CD4-positive, alpha-beta T cell (primary cell): ENCODE measurements at places on chromosomes 16 and 17.
A peak's percentile ranks its signal among the peaks of the same experiment; 100 is the strongest.

DNA sequence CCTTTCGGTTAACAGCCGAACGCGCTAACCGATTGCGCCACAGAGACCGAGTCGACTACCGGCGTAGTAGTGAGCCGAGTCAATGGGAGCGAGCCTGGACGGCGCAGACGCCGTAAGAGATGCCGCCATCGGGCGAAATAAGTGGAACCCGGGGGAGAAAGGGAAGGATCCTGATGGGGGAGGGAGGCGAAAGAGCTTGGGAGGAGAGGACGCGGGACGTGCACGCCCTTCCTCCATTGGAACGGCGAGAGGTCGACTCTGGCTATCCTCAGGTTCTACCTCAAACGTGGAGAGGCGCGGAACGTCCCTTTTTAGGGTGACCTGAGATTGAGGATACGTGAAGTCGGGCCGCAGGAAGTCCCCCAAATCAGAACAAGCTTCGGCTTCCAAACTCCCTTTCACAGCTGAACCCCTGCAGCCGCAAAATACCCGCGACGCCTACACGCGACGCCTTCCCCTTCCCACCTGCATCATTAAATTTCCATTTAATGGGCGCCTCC, 683 bp upstream of the PSMB3 start:
- peak; percentile 90 for DNase-seq

- no peak for DNase-seq
Measured at GRCh38 chr17:7439462-7440112, at the start of gene FGF11. TSS of gene FGF11 (plus strand) at chr17:7439512. CDS start at chr17:7439621, 109 bp downstream.

- DNase-seq: no peak
Measured at GRCh38 chr16:30722916-30723315, 23.9 kb downstream of the SRCAP start.

- DNase-seq: no peak
Measured at GRCh38 chr17:17426184-17426583, 50.6 kb upstream of the MED9 start.

GRCh38 chr17:37406635-37407461, at the start of the genes ACACA and TADA2A:
TSS of gene ACACA (minus strand) at chr17:37406836. CDS start at chr17:37406299, 537 bp downstream.
TSS of gene TADA2A (plus strand) at chr17:37406886. CDS start at chr17:37411366, 4,480 bp downstream.
- peak; percentile 60 for DNase-seq

GRCh38 chr16:1812732-1813163, 13.9 kb downstream of the HAGH start:
- peak; percentile 70 for DNase-seq

GRCh38 chr17:55480631-55481315, 30.5 kb downstream of the SMIM36 start:
- no peak for DNase-seq

DNA sequence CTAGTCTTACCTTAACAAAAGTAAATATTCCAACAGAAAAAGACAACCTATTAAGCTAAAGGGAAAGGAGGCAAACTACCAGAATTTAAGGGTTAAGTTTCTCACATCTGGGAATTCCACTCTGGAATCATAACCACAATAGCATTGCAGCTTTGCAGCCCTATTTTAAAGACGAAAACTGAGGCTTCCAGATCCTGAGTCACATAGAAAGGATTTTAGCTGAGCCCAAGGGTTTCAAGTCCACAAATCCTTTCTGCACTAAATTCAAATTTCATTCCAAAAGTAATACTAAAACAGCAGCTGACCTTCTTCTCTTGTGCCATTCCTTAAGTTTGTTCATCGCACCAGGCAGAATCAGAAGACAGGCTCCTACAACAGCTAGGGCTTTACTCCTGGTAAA, 17.8 kb downstream of the XYLT1 start:
- no peak for DNase-seq

DNA sequence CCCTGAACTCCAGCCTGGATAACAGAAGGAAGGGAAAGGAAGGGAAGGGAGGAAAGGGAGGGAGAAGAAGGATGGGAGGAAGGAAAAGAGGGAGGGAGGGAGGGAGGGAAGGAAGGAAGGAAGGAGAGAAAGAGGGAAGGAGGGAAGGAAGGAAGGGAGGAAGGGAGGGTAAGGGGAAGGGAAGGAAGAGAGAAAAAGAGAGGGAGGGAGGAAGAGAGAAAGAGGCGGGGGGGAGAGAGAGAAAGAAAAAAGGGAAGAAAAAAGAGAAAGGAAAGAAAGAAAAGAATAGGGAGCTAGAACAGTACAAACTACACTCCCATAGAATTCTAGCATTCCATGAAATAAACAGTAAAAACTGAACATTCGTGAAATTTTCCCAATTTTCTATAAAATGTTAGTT, 23.1 kb upstream of the TRIM37 start:
- DNase-seq: no peak

- DNase-seq: no peak
Measured at GRCh38 chr17:37274461-37274860, 101.3 kb upstream of the C17orf78 start.

DNA sequence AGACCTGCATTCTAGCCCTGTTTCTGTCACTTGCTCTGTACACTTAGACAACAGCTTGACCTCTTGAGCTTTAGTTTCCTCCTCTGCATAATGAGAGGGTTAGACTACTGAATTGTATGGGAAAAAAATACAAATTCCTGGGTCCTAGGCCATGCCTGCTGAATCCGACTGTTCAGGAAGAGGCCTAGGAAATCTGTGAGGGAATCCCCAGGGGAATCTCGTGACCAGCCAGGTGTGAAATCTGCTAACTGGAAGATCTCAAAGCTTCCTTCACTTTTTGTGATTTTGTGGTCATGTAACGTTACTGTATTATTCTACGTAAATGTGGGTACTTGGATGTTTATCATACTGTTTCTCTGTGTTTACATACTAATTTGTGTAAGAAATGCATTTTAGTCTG, 58.2 kb downstream of the CYLD start:
- no peak for DNase-seq

- DNase-seq: no peak
Measured at GRCh38 chr16:83539736-83540490, 267.9 kb upstream of the HSBP1 start.
